ENCODE measurements at places on chromosomes 6 and 20.
A peak's percentile ranks its signal among the peaks of the same experiment; 100 is the strongest.

- DNase-seq, result no peak
Measured at GRCh38 chr20:1415667-1416468, 23.0 kb upstream of the FKBP1A start.

DNA sequence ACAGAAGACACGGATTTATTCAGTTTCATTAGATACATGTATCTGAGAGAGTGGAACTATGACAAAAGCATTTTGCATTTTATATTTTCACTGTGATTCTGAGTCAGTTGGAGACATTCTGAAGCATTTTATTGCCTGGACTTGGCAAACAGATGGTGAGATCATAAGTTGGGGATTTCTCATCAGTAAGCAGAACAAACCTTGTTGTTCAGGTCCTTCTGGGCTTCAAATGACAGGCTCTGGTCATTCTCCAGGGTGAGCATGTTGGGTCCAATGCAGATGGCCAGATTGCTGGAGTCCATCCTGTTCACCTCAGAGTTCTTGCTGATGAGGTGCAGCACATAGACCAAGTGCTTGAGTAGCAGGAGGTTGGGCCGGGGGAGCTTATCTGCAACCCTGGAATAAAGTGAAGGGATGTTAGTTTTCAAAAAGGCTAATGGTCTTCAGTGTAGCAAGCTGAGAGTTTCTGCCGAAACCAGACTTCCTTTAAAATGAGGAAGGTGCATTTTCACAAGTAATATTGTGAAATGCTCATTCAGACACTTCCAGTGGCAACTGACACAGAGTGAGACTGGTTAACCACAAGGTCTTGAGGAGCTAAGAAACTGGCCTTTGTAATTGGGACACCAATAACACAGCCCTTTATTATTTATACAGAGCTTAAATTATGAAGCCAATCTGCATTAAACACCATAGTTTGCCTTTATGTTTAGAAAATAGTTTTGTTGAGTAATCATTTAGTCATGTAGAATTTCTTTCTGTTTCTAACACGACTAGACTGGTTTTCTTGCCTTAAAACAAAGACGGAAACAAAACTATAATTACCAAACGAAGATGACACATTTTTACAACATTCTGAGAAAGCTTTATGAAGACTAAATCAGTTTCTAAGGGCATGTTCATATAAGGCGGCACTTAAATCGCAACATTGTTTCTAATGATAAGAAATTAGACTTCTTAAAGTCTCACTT is 5.6 kb downstream of the TAGAP start:
- DNase-seq, result peak; percentile 98

GRCh38 chr20:34977365-34978091 is 21.9 kb downstream of the MYH7B start:
- DNase-seq, result no peak

GRCh38 chr6:24981386-24981760 is 45.6 kb upstream of the RIPOR2 start:
- DNase-seq, result no peak

GRCh38 chr20:20731000-20731944 is 18.8 kb upstream of the RALGAPA2 start:
- no peak for DNase-seq

DNA sequence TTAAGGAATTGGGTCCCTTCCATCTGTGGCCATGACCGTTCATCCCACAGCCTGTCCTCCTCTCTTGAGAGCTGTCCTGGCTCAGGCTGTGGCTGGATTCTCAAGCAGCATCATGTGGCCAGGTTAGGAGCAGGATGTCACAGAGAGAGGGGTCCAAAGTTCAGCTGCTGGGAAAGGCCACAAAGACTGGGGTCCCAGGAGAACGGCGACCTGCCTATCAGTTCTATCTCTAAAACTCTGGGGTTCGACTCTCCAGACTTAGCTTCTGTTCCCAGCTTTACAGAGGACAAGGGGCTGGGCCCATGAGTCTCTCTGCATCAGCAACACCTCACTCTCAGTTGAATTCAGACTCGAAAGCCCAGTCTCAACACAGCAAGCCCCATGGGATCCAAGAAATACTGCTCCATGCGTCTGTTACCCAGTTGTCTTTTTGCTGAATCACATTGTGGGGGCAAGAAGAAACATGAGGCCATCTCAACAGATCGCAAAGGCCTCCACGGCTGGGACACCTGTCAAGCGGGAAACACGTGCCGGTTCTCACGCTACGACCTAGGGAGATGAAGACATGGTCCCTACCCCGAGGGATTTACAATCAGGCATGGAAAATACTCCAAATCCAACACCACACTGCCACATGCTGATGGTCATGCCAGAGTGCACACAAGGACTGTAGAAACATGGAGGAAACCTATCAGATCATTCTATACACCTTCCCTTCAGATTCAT is 95.4 kb downstream of the SLC22A23 start:
- DNase-seq, result no peak

GRCh38 chr6:170317076-170317475 is 10.5 kb downstream of the FAM120B start:
- DNase-seq, result no peak

GRCh38 chr20:38043512-38044300 is 10.2 kb downstream of the RPRD1B start:
- DNase-seq, result no peak

All from GF-D8 (cell line).